ENCODE measurements at places on chromosomes 5 and 9.

- no peak overlapping the region for H3K27ac ChIP-seq
- H3K36me3 ChIP-seq: no peaks in the 10 kb centered on the region
- no peak overlapping the region for H3K4me3 ChIP-seq
- DNase-seq: no peak
- H3K27me3 ChIP-seq: peaks cover 2% of the 10 kb centered on the region
- H3K4me1 ChIP-seq: no peaks in the 10 kb centered on the region
Observed at GRCh38 chr5:96492459-96493047, 59.5 kb upstream of the PCSK1 start.

- no peak overlapping the region for H3K27ac ChIP-seq
- no peaks in the 10 kb centered on the region for H3K36me3 ChIP-seq
- DNase-seq: no peak
- no peak overlapping the region for H3K4me3 ChIP-seq
Observed at GRCh38 chr5:149800633-149801032, 70.5 kb downstream of the PPARGC1B start.

GRCh38 chr9:15295761-15296405 lies 11.1 kb downstream of the TTC39B start:
- H3K36me3 ChIP-seq: no peaks in the 10 kb centered on the region
- DNase-seq: no peak
- peak overlapping the region; percentile 46 for H3K4me3 ChIP-seq
- peaks cover 66% of the 10 kb centered on the region for H3K4me1 ChIP-seq
- no peaks in the 10 kb centered on the region for H3K27me3 ChIP-seq
- H3K27ac ChIP-seq: peak overlapping the region; percentile 93

DNA sequence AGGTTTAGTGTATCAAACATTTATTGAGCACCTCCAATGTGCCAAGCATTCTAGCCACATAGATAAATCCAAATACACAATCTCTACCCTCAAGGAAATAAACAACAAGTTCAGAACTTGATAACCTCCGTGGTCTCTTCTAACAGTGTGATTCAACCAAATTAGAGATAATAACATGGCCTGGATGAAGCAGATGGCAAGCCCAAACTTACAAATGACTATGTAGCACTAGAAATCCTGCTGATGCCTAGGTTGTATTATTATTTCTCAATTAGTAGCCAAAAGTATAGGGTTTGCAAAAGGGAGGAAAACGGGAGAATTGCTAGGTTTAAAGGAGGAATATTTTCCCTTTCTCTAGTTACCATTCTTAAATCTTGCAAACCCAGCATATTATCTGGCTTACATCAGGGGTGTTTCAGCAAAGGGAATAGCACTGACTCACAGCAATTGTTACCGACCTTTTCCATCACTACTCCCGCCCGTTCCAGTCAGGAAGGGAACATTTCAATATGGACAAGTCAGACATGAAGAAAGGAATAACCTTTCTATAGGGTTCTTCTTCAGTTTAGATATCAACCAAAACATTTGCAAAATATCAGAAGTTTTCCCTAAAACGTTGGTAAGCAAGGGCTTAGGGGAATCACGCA lies 2.3 kb downstream of the DPYSL3 start:
- no peaks in the 10 kb centered on the region for H3K4me1 ChIP-seq
- no peaks in the 10 kb centered on the region for H3K36me3 ChIP-seq
- no peak overlapping the region for H3K27ac ChIP-seq
- H3K4me3 ChIP-seq: no peak overlapping the region
- no peak for DNase-seq

DNA sequence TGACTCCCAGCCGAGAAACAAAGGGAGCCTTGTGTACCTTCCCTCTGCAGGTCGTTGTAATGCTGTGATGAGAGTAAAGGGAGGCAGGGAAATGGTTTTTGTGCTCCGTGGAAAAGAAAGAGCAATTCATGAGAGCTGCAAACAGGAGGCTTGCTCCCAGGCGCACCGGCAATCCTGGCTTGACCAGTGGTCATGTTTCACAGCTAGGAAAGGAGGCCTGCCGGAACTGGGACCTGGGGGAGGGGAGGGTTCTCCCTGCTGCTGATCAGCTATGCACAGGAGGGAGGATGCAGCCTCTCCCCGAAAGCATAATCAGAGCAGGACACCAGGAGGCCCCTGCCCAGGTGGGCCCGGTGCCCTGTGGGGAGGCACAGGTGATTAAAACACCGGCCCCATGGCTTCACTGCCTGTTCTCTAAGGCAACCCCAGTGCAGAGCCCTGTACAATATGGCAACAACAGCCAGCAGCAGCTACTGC lies 131.3 kb downstream of the ZDHHC21 start:
- H3K4me3 ChIP-seq: no peak overlapping the region
- peaks cover 3% of the 10 kb centered on the region for H3K27me3 ChIP-seq
- H3K36me3 ChIP-seq: no peaks in the 10 kb centered on the region

DNA sequence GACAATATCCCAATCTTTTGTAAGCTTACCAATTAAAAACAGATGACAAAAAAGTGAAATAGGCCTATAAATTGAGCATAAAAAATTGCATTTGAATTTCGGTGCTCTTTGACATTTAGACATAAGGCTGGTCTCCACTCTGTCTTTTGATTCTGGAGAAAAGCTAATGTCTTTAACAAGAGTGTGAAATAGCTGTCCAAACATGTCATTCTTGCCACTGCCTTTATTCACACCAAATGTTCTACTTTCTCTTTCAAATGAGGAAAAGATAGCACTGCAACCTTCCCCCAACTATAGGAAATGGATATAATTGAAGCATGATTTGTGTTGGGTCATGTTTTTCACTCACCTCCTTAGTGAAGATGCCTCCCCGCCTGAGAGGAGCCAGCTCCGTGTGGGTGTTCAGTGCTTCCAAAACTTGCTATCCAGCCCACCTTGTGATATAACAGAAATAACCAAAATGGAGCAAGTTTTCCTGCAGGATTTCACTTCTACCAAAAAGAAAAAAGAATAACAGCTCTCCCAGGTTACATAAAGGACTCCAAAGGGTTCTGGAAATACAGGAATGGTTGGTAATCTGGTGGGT lies 55.2 kb upstream of the STK32A start:
- H3K4me1 ChIP-seq: no peaks in the 10 kb centered on the region
- H3K4me3 ChIP-seq: no peak overlapping the region
- H3K27ac ChIP-seq: no peak overlapping the region
- no peak for DNase-seq

DNA sequence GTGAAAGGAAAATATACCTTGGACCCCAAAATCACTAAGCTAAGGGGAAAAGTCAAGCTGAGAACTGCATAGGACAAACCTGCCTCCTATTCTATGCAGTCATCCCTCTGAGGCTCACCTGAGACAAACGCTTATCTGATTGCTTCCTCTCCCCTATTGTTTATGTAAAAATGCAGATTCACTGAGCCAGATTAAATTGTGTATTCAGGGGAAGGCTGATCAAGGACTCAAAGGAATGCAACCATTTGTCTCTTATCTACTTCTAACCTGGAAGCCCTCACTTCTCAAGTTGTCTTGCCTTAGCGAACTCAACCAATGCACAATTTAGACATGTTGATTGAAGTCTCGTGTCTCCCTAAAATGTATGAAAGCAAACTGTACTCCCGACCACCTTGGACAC lies 13.3 kb downstream of the SPARC start:
- DNase-seq: no peak
- no peak overlapping the region for H3K27ac ChIP-seq
- no peaks in the 10 kb centered on the region for H3K36me3 ChIP-seq
- H3K27me3 ChIP-seq: no peaks in the 10 kb centered on the region

DNA sequence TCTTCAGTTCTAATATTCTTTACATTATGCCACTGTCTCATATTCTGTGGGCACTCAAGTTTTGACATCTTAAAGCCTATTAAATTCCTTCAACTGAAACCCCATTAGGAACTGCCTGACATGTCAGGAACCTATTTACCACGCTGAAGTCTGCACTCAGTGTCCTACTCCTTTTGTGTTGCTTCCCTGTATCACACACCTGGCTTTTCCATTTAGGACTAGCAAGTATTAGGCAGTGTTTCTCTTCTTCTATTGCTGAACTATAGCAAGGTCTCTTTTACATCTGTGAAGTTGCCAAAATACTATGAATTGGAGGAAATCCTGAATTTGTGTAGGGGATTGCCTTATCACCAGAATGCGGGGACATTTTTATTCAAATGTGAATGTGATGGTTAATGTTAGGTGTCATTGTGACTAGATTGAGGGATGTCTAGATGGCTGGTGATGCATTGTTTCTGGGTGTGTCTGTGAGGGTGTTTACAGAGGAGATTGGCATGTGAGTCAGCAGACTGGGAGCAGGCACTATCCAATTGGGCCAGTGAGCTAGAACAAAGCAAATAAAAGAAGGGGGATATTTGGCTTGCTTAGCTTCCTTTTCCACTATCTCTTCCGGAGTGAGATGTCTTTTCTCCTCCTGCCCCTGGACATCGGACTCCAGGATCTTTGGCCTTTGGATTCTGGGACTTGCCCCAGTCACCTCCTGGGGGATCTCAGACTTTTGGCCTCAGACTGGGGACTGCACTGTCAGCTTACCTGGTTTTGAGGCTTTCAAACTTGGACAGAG lies 21.2 kb upstream of the VCAN start:
- no peaks in the 10 kb centered on the region for H3K36me3 ChIP-seq
- no peak overlapping the region for H3K27ac ChIP-seq
- no peak for DNase-seq
- no peaks in the 10 kb centered on the region for H3K27me3 ChIP-seq
- no peak overlapping the region for H3K4me3 ChIP-seq

DNA sequence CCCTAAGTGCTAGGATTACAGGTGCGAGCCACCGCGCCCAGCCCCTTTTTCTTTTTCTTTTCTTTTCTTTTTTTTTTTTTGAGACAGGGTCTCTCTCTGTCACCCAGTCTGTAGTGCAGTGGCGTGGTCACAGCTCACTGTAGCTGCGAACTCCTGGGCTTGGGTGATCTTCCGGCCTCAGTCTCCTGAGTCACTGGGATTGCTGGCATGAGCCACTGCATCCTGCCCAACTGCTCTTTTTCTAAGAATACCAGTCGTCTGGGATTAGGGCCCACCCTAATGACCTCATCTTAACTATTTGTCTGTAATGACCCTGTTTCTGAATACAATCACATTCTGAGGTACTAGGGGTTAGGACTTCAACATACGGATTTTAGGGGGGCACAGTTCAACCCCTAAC lies 34.1 kb upstream of the NANS start:
- no peaks in the 10 kb centered on the region for H3K4me1 ChIP-seq
- no peak for DNase-seq
- H3K4me3 ChIP-seq: no peak overlapping the region

DNA sequence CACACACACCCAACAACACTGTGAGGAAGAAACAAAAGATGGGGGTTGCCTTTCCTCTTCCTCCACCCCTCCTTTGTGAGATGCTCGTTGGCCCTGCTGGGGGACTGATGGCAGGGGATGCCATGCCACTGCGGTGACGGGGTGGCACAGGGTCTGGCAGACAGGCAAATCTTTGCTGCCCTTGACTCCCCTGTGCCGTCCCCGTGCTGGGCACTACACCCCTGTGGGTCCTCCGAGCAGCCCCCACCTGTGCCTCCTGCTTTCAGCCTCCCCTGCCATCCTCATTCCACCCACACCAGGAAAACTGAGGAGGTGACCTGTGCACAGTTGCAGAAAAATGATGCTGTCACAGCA lies 40.2 kb upstream of the IER5L start:
- no peak overlapping the region for H3K4me3 ChIP-seq
- H3K4me1 ChIP-seq: peaks cover 44% of the 10 kb centered on the region
- DNase-seq: no peak
- H3K27me3 ChIP-seq: no peaks in the 10 kb centered on the region

DNA sequence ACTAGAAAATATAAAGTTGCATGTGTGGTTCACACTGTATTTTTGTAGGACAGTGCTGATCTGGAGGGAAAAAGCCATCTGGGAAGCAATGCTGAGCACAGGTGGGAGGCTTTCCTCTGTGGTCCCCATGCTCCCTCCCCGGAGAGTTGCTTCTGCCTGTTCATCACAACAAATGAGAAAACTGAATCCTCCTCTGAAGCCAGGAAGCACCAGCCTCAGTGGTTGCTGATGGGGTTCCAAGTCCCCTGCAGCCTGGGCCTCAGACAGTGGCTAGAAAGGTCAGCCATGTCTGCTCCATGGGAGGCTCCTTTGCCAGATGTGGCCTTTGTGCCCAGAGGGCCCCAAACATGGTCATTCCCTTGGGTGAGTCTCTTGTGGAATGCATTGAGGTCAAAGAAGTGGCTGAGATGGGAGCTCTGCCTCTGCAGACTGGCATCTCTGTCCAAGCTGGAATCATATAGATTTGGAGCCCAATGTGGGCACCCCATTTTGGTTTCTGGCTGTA lies 77.6 kb downstream of the C5orf15 start:
- no peak overlapping the region for H3K27ac ChIP-seq
- H3K36me3 ChIP-seq: no peaks in the 10 kb centered on the region
- no peak overlapping the region for H3K4me3 ChIP-seq
- no peaks in the 10 kb centered on the region for H3K4me1 ChIP-seq
- no peak for DNase-seq
- H3K27me3 ChIP-seq: no peaks in the 10 kb centered on the region

DNA sequence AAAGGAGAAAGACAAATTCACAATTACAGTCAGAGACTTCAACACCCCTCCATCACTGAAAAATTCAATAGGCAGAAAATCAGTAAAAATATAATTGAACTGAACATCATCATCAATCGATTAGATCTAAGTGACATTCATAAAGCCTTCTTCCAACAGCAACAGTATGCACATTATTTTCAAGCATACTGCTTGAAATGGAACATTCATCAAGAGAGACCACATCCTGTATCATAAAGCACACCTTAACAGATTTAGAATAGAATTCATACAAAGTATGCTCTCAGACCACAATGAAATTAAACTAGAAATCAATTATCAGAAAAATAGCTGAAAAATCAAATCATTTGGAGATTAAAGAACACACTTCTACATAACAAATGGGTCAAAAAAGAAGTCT lies 39.1 kb downstream of the ERMP1 start:
- H3K4me3 ChIP-seq: no peak overlapping the region
- H3K4me1 ChIP-seq: no peaks in the 10 kb centered on the region
- no peak for DNase-seq
- H3K27ac ChIP-seq: no peak overlapping the region
- no peaks in the 10 kb centered on the region for H3K27me3 ChIP-seq

DNA sequence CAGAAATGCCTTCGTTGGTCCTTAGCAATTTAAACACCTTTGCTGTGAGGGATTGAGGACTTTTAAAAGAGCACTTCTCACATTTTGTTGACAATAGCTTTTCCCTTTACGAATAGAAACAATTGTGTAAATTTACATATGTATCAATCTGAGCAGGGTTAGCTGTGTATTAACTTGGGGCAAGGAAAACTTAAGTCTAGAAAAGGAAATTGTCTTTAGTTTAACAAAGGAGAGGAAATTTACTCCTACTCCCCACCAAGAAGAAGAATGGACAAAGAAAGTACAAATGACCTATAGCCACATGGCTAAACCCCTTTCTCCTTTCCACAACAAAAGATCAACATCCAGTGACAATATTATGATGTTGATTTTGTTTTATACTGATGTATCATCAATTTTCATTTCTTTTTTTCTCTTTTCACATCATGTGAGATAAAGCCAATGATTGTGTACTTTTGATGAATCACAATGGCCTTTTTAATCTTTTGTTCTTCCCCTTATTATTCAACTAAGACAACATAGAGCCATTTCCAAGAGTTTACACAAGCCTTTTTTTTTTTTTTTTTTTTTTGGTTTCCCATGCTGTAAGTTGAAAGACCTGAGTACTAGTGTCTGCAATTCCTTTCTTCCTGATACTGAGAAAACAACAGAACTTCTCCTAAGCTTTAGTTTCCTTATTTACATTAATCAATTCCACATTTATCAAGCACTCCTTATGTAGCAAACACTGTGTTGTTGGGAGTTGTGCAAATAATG lies 19.0 kb downstream of the FOXB2 start:
- no peak for DNase-seq
- H3K27ac ChIP-seq: no peak overlapping the region
- H3K36me3 ChIP-seq: no peaks in the 10 kb centered on the region
- H3K4me3 ChIP-seq: no peak overlapping the region
- peaks cover 4% of the 10 kb centered on the region for H3K27me3 ChIP-seq

Measured in T-cell (primary cell).